ENCODE measurements at places on chromosomes 5 and 9.

GRCh38 chr5:123754908-123755307 is 242.9 kb downstream of the CSNK1G3 start:
- no peak for DNase-seq

- DNase-seq: no peak
These were observed 96.7 kb downstream of the MVB12B start for GRCh38 chr9:126423142-126423915.

DNA sequence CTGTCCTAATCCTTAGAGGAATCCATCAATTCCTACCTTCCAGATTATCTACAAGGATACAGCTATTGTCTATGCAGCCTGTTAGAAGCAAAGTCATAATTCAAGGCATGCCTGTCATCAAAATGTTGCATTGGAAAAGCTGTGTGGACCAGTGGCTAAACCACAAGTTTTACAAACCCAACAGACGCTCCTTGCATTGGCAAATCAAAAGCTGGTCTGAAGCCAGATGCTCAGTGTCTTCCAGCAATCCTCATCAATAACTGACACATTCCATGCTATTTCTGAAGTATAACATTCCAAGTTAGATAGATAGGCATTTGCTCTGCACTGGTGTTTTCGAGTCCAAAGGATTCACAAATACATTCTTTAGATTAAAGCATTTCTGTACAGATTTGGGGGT is 213.6 kb downstream of the EBF1 start:
- no peak for DNase-seq

DNA sequence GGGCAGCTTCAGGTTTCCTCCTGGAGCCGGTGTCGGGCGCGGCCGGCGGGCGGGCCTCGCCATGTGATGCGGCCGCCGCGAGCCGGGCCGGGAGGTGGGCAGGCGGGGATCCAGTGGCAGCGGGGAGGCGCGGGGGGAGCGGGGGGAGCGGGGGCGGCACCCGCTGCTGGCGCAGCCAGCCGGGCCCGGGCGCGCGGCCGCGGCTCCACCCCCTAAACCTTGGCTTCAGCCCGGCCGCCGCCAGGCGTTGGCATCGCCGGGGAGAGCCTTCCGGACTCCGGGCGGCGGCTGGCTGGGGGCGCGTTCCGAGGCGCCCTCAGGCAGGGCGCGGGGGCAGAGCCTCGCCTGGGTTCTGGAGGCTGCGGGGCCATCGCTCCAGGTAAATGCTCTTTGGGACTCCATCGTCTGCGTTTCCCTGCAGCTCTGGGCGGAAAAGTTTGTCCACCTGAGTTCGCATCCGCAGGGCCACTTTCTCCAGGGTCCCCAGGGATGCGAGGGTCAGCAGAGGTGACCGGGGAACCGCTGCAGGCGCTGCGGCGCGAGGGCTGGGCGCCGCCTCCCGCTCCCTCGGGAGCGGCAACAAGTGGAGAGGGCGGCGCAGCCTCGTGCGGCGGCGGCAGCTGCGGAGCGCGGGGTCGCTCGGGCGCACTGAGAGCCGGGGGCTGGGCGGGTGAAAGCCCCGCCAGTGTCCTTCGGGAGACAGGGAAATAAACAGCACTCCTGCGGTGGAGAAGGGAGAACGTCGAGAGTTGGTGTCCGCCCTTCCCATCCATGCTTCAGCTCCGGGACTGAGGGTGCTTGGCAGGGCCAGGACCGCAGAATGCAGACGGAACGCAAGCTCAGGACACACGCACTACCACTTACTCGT is at the start of gene ARHGEF28:
Gene ARHGEF28 (plus strand): TSS at position 253 of the 868 bp plus-strand sequence. CDS start 58,656 bp downstream, outside the sequence.
- no peak for DNase-seq

DNA sequence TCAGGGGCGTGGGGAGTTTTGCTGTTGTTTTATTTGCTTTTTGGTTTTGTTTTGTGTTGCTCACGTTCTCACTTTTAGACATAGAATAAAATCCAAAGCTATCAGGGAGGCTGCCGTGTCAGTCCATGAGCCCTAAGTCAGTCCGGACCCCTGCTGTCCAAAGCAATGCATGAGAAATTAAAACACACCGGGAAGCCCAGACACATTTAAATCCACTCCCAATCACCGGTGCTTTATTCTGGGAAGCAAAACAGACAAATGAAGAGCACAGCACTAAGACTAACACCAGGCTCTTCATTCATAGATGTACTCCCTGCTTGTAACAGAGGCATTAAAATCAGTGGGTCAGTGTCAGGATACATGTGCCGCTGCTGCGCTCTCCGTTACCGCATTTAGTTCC is 180.9 kb downstream of the IRX2 start:
- no peak for DNase-seq

- DNase-seq: no peak
These were observed 86.6 kb upstream of the FAM120A start for GRCh38 chr9:93364734-93365426.
